ENCODE measurements at places on chromosomes 6 and 20.

DNA sequence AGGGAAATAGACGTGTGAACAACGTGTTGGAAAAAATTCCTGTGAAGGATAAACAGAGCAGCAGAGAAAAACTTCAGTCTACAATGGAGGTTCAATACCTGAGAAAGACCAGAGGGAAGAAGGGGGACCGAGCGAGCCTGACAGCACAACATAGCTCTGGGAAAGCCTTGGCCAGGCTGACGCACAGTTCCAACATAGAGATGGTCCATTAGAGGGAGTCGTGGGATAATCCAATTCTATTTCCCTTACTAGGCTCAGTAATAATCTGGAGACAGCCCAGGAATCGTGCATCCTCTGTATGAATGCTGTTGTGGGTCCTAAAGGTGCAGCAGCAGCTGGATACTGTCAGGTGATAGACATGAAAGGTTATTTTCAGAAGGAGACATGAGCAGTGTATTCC, 370.8 kb upstream of the BTBD3 start:
- no peak for DNase-seq

- DNase-seq = no peak
These were observed 112.8 kb downstream of the BCAS1 start for GRCh38 chr20:53957451-53958172.

- DNase-seq = peak; percentile 29
These were observed 149.0 kb downstream of the MYB start for GRCh38 chr6:135329851-135330803.

- peak; percentile 48 for DNase-seq
These were observed 13.4 kb downstream of the NAPB start for GRCh38 chr20:23407781-23408464.

GRCh38 chr6:87103977-87104601, 9.2 kb upstream of the CGA start:
- DNase-seq = no peak

DNA sequence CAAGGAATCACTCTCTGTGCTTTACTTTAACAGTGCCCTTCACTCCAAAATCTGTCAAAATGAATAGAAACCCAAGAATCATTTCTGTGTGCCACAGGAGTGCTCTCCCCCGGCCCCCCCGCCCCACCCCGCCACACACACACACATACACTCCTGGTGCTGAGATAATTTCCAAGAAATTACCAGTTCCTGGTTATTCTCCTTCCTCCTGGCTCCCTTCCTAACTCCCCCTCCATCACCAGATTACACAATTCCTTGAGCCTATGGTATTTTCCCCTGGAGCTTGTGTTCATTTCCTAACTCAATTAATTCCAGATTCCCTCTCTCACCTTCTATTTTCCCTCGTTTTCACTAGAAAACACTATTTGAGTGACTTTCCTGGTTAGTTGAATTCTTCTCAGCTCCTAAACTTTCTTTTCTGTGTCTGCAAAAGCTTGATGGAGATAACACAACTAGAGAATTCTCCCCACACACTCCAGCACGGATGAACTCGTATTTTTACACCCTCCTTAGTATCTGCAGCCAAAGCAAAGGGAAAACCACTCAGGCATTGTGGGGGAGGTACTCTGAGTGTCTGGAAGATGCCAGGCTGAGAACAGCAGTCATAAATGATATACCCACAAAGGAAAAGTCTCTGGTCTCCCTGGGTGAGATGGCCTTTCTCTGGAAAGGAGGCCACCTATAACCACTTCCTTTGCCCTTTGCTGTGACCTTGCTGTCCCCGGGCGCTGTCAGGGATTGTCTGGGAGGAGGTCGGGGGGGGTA, 1.9 kb upstream of the SLC24A3 start:
- no peak for DNase-seq

DNA sequence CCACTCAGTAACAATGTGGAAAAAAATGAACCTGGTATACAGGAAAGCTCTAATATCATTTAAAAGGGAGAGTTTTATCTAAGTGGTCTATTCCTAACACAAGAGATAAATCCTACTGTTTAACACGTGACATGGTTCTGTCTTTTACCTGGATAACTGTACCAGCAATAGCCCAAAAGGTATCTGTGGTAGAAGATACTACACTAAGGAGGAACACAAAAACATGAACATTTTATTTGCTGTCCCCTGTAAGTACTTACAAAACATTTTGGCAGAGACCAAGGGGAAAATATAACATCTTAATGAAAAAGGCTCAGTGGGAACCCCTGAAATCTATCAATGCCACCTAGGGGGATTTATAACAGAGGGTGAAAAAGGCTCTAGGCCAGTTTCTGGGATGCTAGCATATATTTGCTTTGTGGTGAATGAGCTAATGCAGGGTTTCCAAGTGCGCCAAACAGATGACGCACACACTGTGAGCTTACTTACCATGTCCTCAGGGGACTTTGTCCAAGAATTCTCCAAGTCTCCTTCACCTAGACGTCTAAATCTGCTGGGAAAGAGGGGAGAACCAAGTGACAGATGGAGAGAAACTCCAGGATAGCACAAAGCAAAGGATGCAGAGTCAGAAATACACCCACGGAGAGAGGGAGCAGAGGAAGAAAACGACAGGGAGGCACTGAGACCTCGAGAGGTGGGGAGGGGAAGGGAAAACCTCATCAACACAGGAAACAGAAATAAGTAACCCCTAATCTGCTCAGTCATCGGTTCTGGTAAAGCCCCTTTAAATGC, 147.9 kb upstream of the PRND start:
- DNase-seq = no peak

- DNase-seq = no peak
These were observed 68.6 kb downstream of the B4GALT5 start for GRCh38 chr20:49644980-49645565.

DNA sequence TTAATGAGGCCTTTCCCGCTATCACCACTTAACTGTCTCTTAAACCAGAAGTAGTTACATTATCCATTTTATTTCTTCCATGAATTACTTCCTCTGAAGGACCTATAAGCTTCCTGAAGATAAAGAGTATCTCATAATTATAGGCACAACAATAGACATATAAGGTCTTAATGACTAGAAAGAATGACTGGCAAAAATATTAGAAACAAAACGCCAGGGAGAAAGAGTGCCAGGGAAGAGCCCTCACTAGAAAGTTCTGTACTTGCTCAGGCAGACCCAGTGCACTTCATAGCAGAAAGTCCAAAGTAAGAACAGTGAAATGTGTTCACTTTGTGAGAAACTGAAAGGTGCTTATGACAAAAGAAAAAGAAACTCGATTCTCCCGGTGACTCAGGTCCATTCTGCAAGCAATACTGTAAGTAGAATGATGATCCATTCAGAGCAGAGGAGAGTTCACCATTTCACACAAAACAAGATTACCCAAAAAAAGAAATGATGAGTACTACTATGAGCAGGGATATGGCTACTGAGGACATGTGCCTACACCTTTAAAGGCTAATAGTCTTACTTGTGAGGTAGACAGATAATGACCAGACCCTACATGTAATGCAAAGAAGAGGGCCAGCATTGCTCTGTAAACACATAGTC, 5.5 kb downstream of the ZNF334 start:
- DNase-seq = no peak

DNA sequence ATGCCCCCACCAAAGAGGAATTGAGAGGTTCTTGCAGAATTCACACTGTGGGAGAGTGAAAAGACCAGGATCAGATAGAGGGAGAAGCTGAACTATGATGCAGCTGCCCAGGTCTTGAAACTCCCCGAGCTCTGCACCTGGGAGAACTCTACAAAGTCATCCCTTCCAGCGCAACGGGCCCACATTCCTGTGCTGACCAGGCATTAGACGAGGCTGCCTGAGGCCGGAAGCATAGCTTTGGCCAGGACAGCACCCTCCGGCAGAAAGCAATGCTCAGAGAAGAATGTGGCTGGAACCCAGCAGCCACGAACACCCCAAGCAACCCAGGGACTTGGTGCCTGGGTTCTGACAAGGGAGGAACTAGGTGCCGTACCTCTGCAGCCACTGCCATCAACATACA, 281.5 kb upstream of the CDH4 start:
- DNase-seq = no peak

DNA sequence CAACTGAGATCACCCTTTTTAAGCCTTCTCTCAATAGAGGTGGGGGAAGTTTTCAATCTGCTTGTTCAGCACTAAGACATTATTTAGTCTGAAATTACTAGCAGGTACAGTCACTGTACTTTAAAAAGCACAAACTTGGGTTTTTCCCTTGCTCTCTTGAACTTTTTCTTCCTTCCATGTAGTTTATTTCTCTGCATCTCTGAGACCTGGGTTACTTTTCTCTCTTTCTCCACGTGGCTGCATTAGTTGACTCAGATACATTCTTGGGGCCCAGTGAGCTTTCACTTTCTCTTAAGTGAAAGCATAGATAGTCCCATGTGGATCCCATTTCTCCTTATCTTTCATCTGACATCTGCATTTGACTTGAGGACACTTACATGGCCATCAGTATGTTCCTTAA, 433.9 kb upstream of the MAP3K7 start:
- DNase-seq = peak; percentile 20

- no peak for DNase-seq
These were observed 140.3 kb upstream of the LAMP5 start for GRCh38 chr20:9374072-9374471.
